Right ventricle myocardium superior (tissue), 1 donor: ENCODE measurements at places on chromosomes 2 and 18.

GRCh38 chr2:238742066-238742465 lies 105.8 kb upstream of the TWIST2 start:
- no peak for DNase-seq

- DNase-seq = no peak
Observed at GRCh38 chr2:1837022-1837421, 92.7 kb upstream of the PXDN start.

- no peak for DNase-seq
Observed at GRCh38 chr2:205746420-205746785, 64.1 kb downstream of the NRP2 start.

GRCh38 chr2:107462181-107462580 lies 364.5 kb upstream of the RGPD4 start:
- no peak for DNase-seq

DNA sequence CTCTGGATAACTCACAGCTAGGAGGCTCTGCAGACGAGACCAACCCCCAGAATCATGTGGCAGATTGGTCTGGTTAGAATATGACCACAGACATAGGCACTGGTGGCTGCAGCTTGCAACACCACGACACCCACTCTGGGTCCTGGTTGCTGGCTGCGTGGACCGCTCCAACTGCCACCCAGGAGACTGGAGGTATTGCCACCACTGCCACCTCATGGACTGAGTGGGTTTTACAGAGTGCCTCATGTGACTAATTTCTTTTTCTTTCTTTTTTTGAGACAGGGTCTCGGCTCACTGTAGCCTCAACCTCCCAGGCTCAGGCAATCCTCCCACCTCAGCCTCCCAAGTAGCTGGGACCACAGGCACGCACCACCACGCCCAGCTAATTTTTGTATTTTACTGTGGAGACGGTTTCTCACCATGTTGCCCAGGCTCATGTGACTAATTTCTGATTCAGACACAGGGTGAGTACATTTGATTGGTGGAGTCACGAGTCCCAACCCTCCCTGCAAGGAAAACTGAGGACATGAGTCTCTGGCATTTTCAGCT lies 29.9 kb upstream of the NT5DC4 start:
- peak; percentile 74 for DNase-seq

GRCh38 chr2:230592775-230593174 lies 119.9 kb upstream of the CAB39 start:
- DNase-seq = no peak

- no peak for DNase-seq
Observed at GRCh38 chr2:239717706-239718105, 307.4 kb downstream of the NDUFA10 start.

DNA sequence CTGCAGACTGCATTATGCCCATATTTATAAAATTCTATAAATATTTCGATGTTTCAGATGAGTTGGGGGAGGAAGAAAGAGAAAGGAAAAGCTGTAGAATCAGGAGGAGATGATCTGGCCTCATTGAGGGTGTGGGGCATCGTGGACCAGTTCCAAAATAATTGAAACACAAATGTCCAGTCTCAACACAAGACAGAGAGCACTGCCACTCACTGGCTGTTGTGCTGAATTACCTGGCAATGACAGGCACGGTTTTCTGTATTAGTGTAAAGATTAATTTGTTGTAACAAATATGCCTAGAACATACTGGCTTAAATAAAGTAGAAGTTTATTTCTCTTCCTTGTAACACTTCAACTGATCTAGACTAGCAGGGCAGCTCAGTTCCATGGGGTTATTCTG lies 24.1 kb downstream of the POLE4 start:
- DNase-seq = no peak

GRCh38 chr2:9422321-9423099 lies 818 bp downstream of the ITGB1BP1 start:
- peak; percentile 74 for DNase-seq

DNA sequence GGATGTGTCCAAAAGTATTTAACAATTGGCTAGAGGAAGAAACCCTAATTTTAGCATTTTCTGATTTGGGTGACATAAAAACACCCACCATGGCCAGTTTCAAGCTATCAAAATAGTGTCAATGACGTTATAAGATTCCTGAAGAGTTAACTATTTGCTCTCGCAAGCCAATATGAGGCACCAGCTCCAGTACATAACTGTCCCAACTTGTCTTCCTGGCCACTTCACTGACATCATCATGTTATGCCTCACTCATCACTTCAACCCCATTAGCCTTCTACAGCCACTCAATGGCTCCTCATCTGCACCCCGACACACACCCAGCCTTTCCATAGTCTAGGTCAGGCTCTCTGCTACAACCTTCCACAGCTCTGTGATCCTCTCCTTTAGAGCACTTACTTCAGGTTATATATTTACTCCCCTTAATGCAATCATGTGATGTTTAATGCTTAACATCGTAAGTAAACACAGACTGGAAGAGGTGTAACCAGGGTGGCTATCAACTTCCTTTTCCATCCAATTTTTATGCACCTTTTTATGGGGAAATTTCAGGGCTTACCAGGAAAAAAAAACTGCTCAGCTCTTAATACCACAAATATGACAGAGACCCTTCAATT lies 158.7 kb downstream of the VWC2L start:
- no peak for DNase-seq

DNA sequence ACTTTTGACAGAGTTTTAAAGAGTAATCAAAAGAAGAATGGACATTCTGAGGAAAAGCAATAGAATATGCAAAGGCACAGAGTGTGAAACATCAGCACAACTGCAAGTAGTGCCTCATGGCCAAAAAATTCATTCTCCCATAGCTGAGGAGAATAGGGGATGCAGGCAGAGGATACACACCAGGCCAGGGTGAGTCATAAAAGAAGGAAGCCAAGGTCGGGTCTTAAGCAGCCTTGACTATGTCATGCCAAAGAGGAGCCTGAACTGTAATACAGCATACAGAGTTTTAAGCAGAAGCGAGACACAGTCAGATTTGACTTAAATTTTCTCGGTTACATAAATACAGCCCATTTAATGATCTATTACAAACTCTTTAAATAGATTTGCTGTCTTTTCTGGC lies 165.0 kb downstream of the LNPK start:
- DNase-seq = no peak

GRCh38 chr2:66494708-66495107 lies 59.8 kb downstream of the MEIS1 start:
- peak; percentile 60 for DNase-seq

- DNase-seq = no peak
Observed at GRCh38 chr18:75635096-75635495, 207.6 kb upstream of the SMIM21 start.

GRCh38 chr18:59661891-59662701 lies 35.1 kb downstream of the CCBE1 start:
- no peak for DNase-seq

GRCh38 chr2:229129738-229130371 lies 141.2 kb downstream of the PID1 start:
- DNase-seq = no peak

DNA sequence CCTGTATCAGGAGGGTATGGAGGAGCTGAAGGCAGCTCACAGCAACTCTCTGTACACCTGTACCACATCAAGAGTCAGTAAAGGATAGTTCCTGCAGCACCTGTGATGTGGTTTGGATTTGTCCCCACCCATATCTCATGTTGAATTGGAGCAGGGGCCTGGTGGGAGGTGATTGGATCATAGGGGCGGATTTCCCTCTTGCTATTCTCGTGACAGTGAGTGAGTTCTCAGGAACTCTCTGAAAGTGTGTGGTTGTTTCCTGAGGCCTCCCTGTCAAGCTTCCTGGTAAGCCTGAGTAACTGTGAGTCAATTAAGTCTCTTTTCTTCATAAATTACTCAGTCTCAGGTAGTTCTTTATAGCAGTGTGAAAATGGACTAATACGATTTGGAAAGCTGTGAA lies 28.9 kb downstream of the OSBPL1A start:
- no peak for DNase-seq

- DNase-seq = no peak
Observed at GRCh38 chr2:178860551-178860950, 53.3 kb upstream of the TTN start.

GRCh38 chr2:38660282-38660681 lies 5.6 kb upstream of the GALM start:
- DNase-seq = no peak

DNA sequence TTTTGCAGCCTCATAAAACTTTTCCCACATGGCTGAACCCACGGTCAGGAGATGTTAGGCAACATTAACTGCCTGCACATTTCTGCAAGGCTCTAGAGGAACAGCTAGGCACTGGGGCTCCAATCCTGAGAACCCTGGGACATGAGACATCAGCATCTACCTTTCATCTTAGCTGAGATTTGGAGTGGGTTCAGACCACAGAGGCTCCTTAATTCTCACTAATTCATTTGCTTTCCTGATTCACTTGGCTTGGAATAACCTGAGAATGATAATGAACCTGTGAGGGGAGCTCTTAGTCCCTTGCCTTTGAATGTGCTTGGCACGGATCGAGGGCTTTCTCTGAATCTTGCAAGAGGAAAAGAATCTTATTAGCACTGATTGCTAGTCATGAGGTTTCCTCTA lies 266.2 kb downstream of the FIGN start:
- no peak for DNase-seq

- DNase-seq = no peak
Observed at GRCh38 chr2:110714452-110715224, 17.7 kb upstream of the ACOXL start.

- DNase-seq = no peak
Observed at GRCh38 chr2:33104726-33105125, 158.0 kb downstream of the LTBP1 start.

DNA sequence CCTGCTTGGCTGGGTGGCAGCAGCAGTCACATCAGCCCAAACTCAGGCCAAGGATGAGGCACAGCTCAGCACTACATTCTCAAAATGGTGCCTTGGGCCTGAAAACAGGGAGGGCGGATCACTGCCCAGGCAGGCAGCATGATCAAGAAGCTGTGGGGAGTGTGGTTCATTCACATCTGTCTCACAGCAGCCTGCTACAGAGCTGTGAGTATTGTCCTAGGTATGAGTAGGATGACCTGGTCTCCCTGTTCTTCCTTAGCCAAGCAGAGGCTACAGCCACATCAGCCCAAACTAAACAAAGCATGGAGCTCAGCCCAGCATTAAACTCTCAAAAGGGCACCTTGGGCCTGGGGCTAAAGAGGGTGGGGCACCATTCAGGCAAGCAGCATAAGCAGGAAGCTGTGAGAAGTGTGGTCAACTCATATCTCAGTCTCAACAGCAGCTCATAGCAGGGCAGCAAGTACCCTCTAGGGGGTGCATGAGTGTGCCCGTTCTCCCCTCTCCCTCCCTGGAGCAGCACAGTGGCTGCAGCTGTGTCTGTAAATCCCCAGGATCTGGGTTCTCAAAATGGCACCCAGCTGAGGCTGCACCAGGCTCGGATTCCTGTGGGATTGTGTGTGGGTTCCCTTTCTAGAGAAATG lies 139.6 kb downstream of the TRABD2A start:
- DNase-seq = no peak

- DNase-seq = no peak
Observed at GRCh38 chr2:41954304-41955291, 93.2 kb upstream of the PKDCC start.

GRCh38 chr2:47704287-47704686 lies 78.7 kb upstream of the MSH6 start:
- DNase-seq = no peak

GRCh38 chr18:801137-801536 lies 10.9 kb downstream of the YES1 start:
- DNase-seq = no peak

DNA sequence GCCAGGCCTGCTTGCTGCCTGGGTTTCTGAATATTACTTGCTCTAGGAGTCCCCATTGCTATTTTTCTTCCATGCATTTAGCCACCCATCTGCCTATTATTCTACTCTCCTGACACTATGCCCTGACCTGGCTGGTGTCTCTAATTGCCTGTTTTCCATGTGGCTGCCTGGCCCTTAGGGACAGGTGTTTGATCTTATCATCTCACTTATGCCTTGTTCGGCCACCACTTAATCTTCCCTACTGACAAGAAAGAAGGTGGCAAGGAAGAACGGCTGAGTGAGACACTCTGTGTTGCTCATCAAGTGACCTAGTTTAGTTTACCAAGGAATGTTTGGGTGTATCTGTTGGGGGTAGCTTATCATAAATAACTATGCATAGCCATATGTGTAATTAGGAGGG lies 50.4 kb upstream of the RAPH1 start:
- no peak for DNase-seq

GRCh38 chr2:38778687-38779082 lies 675 bp downstream of the GEMIN6 start:
- no peak for DNase-seq

DNA sequence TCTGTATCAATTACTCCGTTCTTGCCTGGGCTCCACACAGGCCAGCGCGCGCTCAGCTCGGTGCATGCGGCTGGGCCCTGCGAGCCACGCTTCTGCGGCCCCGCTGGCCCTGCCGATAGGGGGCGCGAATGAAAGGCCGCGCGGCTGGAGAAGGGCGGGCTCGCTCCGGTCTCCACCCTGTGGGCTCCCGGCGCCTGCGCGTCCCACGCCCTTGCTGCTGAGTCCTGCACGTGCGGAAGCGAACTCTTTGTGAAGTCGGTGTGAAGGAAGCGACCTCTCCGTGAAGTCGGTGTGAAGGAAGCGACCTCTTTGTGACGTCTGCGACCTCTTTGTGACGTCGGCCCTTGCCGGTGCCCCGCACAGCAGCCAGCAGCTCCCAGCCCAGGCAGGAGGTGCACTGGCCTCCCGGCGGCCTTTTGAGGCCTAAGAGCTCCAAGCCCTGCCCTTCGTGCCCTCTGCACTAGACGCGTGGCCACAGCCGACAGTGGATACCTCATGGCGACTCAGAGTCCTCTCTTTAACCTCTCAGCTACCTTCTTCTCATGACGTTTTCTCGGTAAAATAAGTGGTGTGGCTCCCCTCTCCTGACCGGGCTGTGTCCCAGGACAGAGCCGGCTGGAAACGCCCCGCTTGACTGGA lies 391.9 kb upstream of the RAB6C start:
- DNase-seq = no peak

- no peak for DNase-seq
Observed at GRCh38 chr2:26816893-26817292, 31.0 kb downstream of the CENPA start.

GRCh38 chr2:187825108-187825507 lies 270.9 kb upstream of the TFPI start:
- DNase-seq = no peak

GRCh38 chr18:30132959-30133358 lies 909.6 kb downstream of the DSC3 start:
- no peak for DNase-seq

- no peak for DNase-seq
Observed at GRCh38 chr2:154758871-154759270, 60.4 kb downstream of the KCNJ3 start.

- no peak for DNase-seq
Observed at GRCh38 chr2:20425371-20425881, 21.4 kb upstream of the RHOB start.
